MM.1S (cell line): ENCODE measurements at places on chromosomes 2 and 18.

DNA sequence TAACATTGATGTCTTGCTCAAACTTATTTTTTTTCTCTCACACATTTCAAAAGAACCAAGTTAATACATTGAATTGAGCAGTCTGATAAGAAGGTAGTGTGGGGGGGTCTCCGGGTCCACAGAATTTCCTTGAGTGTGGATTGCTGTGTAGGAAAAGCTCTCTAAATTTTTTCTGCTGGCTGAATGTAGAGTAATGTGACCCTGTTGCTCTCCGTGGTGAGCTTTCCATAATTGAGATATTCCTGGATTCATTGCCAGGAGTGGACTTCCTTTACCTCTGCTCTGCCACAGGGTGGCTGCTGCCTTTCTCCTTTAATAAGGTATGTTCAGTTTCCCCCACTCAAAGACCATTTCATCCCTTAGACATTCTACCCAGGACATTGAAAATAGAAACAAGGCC is 50.9 kb downstream of the PKP4 start:
- no peak for DNase-seq

DNA sequence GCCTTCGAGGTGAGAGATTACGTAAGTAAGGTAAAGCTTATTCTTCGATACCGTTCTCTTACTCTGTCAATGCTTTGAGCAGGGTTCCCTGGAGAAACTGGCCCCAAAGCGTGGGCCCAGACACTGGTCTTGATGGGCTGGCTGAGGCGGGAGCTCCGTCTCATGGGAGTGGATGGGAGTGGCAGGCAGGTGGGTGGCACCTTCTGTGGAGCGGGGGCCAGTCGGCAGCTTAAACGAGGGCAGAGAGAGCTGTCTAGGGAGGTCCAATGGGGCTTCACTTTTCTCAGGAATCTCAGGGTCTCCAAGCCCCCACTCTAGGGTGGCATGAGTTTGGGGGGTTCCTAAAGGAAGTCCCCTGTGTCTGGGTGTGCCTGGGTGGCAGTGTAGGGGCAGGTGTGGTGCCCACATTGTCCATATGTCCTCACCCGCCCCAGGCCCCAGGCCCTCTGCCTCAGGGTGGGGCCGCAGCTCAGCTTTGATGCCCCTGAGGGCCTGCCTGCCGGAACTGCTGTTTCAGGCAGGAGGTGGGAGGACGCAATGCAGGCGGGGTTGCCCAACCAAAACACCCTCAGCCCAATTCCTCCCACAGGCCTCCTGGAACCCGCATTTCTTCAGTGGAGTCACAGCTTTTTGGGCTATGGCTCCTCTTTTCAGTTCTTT is 32.5 kb upstream of the FOSL2 start:
- no peak for DNase-seq

DNA sequence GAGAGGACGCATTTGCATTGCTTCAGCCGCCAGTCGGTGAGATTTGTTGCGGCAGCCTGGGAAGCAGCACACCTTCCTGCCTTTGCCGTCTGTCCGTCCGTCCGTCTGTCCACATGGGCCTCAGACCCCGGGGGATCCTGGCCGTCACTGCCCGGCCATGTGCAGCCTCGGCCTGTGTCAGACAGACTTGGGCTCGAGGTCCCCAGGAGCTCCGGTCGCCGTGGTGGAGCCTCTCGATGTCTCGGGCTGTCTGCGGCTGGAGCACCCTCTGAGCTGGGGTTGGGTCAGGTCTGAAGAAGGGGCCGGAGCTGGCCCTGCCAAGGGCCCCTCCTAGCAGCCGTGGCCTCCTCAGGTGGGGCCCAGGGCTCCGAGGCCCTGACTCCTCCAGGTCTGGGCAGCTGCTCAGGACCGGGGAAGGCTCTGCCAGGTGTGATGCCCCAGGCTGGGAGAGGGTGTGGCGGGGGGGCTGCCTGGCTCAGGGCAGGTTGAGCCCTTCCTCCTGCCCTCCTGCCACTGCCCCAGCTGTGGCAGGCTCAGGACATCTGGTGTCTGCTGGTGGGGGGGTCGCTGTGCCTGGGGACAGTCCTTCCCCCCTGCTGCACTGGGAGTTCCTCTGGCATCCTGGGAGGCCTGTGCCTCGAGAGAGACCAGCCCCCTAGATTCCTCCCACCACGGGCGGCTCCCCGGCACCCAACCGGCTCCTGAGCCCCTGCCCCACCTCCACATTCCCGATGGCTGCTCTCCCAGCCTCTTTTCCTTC is 11.8 kb downstream of the NEU4 start:
- no peak for DNase-seq

- no peak for DNase-seq
Measured at GRCh38 chr2:184256611-184257010, 341.7 kb upstream of the ZNF804A start.

- no peak for DNase-seq
Measured at GRCh38 chr2:26886736-26887135, 38.8 kb downstream of the DPYSL5 start.

DNA sequence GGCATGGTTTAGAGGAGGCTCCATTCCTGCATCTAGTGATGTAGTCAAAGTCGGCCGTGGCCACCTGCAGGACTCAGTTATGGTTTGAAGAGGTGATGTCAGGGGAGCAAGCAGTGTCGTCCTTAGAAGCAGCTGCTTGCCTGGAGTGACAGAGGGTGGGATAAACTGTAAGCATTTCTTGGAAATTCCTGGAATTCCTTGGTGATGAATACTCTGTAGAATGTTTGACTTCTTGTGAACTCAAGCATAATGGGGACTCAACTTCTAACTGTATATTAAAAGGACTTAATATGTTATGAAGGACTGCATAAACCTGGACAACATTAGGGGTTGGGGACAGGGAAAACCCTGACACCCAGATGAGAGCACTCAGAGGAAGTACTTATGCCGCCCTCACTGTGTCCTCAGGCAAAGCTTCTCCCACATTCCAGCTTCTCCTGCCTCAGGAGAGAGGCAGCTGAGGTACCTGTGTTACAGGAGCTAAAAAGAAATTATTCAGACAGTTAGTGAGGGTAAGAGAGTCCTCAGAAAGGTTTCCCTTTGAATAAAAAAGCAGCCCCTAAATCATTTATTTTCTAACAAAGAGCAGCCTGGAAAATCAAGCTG is 459.9 kb upstream of the CELF4 start:
- no peak for DNase-seq

- DNase-seq = peak; percentile 65
Measured at GRCh38 chr2:162890690-162891311, 52.2 kb upstream of the KCNH7 start.

- DNase-seq = peak; percentile 57
Measured at GRCh38 chr18:45775241-45775676, 50.2 kb upstream of the SIGLEC15 start.
